ENCODE measurements at places on chromosomes 7 and 10. TPM values are rescaled to one million over a fixed set of nuclear protein-coding genes. Genes with fewer than 3 reads are reported as not detected.

ANLN gene
- 51.7 TPM for polyA plus RNA-seq

MBL2 gene
- not detected for polyA plus RNA-seq

VWA2 gene
- polyA plus RNA-seq, result 0.57 TPM

PDE1C gene
- polyA plus RNA-seq, result 5.2 TPM

DNA sequence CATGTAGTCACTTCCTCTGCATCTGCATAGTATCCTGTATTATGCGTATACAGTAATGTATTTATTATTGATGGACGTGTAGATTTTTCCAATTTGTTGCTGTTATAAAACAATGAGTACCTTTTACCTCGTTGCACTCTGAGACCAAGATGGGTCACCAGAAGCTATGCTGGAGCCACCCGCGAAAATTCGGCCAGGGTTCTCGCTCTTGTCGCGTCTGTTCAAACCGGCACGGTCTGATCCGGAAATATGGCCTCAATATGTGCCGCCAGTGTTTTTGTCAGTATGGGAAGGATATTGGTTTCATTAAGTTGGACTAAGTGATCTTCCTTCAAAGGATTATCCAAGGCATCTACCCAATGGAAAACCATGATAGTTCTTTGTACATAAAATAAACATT, 1.0 kb downstream of the PSMC2 start:
- no peak for DNase-seq

DNA sequence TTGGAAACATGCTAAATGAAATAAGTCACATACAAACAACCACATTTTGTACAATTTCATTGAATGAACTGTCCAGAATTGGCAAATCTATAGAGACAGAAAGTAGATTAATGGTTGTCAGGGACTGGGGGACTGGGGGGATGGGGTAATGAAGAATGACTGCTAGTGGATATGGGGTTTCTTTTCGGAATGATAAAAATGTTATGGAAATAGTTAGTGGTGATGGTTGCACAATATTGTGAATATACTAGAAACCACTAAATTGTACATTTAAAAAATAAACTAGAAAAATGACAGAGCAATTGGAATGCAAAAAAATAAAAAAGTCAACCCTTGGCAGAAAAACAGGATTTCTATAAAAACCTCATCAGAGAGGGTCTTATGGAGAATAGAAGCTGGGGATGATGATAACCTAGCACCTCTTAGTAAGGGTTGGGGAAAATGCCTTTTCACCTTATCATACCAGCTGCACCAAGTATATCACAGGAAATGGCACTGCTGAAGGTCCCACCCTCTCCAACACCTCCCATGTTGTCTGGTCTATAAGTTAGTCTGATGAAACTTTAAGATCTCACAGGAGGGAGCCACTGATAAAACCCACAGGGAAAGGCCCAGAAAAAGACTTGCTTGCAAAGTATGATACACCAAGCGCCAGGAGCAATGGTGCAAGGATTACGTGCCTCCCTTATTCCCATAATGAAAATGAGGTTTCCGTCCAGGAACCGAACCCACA, 23.1 kb upstream of the JAZF1 start:
- DNase-seq, result no peak

GRCh38 chr7:112147793-112148361, 58.3 kb downstream of the DOCK4 start:
- no peak for DNase-seq

DNA sequence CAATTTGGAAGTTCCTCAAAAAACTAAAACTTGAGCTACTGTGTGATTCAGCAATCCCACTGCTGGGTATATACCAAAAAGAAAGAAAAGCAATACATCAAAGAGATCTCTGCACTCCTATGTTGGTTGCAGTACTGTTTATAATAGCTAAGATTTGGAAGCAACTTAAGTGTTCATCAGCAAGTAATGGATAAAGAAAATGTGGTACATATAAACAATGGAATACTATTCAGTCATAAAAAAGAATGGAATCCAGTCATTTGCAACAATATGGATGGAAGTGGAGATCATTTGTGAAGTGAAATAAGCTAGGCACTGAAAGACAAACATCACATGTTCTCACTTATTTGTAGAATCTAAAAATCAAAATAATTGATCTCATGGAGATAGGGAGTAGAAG, 16.5 kb upstream of the IMMP2L start:
- DNase-seq, result no peak

DNA sequence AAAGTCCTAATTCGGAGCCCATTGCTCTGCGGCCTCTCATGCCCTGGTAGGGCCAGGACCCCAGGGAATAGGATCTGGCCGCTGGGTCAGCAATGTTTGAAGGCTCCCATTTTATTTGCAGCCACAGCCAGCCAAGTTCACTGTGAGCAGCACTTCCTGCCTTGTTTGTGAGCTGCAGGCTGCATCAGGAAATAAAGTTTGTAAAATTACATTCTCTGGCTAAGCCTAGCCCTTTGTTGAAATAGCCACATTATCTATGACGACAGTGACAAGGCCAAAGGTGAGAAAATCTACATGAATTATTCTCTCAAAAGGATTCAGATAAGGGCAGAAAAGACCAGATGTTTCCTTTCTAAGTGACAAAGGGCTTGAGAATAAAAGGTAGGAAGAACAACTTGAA, 23.7 kb upstream of the ITGB1 start:
- no peak for DNase-seq

DNA sequence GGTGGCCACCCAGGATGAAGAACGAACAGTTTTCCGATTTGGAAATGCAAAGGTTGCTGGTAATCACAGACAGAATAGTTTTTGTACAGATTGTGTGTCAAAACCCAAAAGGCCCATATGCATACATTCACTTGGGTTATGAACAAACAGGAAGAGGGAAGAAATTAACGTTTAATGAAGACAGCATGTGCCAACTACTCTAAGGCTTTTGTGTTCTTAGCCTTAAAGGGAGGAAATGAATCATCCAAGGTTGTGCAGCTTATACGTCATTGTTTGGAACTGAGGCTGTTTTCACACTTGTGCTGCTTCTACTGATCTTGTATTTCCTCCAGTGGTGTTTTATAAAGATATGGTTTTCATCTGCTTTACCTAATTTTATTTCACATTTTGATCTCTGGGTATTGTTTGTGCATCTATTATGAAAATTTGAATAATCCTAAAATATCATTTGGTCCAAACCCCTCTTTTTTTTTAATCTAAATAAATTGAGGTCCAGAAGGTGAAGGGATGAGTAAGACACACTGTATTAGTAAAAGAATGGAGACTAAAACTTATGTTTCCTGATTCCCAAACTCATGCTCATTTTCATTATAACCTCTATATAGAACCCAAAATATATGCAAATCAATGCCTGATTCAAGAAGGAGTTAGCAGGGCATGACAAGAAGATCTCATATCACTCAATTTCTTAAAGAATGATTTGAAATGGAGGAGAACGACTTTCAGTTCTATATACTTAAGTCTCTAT, 373.1 kb downstream of the THSD7A start:
- DNase-seq, result peak; percentile 9

DNA sequence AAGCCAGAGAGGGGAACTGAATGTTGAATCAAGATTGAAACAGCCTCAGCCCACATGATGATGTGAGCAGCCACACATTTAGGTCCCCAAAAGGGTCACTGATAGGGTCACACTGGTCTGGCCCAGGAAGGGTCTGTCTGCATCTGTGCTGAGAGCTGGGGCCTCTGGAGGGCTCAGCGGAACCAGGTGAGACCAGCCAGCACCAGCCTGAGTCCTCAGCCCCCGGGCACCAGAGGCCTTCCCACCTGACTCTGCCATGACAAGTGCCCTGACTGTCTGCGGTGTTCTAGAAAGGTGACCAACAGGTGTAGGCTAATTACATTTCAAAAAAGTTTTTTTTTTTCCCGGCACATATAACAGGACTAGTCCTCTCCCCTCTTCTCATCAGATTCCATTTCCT, 76.2 kb downstream of the WDR11 start:
- no peak for DNase-seq

DNA sequence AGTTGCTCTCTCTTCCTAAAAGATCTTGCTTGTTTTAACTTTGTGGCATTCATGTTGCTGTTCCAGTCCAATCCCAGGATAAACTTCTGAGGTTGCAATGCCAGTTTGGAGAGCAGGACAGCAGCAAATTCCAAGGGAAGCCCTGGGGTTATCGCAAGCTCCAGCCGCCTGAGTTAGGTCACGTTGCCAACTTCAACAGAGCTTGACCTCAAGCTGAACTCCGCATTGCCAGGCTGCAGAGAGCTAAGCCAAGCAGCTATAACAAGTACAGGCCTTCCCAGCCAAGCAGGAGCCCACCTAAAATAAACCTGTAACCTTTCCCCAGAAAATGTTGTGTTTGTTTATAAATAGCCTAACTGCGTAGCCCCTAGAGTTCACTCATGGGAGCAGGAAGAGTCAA, 138.9 kb upstream of the LYZL1 start:
- DNase-seq, result no peak

DNA sequence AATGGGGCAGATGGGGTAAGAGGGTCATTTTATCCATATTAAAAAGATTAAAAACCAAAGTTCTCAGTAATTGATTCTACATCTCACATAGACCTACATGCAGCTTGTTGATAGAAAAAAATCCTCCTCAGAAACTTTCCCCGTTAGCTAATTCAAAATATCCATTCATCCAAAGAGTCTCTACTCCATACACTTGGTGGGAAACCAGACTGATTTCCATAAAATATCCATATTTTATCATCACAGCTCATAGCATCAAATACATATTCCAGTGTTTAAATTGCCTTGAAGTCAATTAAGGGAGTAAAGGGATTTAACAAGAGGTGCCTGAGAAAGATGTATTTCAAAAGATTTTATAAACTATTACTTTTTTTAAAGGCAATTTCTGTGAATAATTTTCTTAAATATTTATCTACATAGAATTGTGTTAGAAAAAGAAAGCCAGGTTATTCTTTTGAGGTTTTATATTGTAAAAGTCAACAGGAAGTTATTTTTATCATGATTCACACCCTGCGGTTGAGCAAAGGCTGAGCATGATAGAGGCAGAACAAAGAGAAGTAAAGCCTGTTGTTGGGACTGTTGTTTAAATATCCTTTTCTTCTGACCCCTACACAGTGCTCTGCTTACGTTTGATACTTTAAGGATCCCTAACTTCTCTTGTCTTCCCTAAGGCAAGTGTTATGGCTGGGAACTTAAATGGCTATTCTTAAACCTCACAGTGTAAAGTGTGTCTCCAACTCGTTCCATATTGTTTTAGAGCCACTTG, 266.7 kb downstream of the PRKG1 start:
- no peak for DNase-seq

DNA sequence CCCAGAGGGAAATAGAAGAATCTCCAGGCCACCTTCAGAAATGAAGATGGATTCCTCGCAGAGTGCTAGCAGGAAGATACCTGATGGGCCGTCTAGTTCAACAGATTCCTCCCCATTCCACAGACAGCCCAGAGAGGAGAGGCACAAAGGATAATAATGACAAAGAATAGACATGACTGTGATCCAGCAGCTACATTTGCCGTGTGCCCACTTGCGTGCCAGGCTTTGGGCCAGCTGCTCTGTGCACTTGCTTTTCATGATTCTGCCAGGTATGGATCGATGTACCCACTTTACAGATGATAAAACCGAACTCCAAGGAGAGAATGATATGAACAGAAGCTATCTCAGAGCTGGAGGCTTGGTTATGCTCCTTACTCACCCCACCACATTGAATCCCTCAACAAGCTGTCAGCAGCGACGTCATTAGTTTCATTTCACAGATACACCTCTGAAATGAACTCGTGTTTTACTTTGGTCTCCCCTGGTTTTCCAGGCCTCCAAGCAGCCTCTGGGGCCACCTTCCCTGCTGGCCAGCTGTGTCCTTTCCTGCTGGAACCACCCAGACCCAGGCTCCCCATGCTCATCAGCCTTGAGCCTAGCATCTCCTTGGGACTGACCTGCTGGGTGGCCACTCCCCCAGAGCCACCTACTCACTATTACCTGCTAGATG, 11.9 kb upstream of the WDFY4 start:
- DNase-seq, result no peak

DNA sequence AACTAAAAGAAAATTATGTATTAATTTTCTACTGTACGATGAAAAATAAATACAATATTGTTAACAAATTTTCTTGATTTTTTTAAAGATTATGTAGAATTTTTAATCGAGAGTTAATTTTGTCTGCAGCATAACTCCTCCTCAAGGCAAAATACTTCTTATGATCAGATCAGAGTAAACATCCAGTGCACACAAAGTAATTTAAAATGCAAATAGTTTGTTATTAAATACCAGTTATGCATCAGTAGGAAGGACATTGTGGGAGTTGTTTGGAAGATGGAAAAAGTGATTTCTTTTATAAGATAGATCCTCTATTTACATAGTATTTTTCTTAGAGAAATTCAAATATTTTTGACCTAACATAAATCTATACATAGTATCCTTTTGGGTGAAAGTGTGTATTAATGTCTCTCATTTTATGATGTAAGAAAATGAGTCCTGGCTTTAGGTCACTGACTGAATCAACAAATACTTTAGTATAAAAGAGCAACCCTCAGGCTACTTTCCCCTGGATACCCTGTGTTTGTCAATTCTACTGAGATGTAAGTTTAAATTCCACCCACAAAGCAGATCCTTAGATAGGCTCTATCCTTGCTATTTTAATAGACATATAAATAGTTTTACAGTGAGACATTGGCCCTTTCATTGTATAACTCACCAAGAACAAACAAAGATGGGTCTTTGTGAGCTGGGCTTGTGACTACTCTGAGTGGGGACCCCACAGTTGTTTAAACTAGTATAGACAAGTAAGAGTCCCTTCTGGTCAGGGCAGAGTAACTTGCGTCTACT, 1133.7 kb downstream of the GATA3 start:
- no peak for DNase-seq

GRCh38 chr7:141820067-141820466, 21.2 kb downstream of the PRSS37 start:
- DNase-seq, result no peak

- DNase-seq, result no peak
Observed at GRCh38 chr10:124829447-124830115, 28.0 kb downstream of the ABRAXAS2 start.

GRCh38 chr7:107563775-107564552, at the start of the genes COG5 and DUS4L:
COG5 (minus strand) TSS chr7:107563920; CDS start chr7:107563896, 24 bp downstream.
DUS4L (plus strand) TSS chr7:107563971; CDS start chr7:107567071, 3,100 bp downstream.
- DNase-seq, result peak; percentile 91

DNA sequence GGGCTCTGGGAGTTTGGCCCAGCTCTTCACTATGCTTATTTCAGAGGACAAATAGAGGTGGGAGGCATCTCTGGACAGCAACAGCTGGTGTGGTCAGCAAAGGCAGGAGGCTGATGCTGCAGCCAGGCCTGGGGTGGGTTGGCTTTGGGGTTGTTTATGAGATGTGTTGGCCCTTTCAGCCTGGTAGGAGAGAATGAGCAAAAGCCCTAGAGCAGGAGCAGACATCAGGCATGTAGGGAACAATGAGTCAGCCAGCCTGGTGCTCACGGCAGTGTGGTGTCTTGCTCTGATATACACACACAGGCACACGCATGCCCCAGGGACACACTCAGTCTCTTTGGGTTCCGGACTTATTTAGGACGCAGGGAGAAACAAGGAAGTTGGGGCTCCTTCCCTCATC, 157.1 kb downstream of the PRKCQ start:
- no peak for DNase-seq

- no peak for DNase-seq
Observed at GRCh38 chr7:43535810-43536585, 46.9 kb upstream of the STK17A start.

Data from muscle of arm (tissue), 14 donors.